Stimulated activated CD4-positive, alpha-beta T cell treated with anti-CD3 and anti-CD28 coated beads, Interleukin-1b, Interleukin-23, amount 100 ng/mL, for 48 hours (primary cell): ENCODE measurements at places on chromosomes 11 and 22.

DNA sequence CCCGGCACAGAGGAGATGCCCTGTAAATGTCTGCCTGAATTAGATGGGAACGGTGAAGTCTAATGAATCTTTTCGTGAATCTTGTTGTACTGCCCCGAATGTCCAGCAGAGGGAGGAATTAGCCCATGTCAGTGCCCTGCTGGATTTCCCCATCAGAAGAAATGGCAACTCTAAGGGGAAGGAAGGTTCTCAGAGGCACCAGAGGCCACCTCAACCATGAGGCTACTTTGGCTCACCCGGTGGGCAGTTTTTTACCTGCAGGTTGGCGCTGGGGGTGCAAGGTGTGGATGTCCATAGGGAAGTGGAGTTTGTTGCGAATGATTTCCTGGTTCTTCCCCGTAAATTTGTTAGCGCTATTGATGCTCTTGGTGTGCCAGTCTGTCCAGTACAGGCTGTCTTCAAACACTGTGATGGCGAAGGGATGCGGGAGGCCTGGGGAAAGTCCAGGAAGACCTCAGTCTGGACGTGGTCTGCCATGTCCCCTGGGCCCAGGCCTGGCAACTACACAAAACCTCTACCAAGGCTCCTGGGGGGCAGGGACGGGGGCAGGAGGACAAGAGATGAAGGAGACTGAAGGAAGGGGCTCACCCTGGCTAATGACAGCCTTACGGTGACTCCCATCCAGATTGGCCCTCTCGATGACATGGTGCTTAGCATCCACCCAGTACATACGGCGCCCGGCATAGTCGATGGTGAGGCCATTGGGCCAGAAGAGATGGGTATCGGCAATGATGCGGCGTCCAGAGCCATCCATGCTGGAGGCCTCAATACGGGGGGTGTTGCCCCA is 28.5 kb downstream of the LRP4 start:
- DNase-seq, result peak; percentile 66

GRCh38 chr22:21941921-21942320 is 10.7 kb downstream of the PPM1F start:
- DNase-seq, result no peak

DNA sequence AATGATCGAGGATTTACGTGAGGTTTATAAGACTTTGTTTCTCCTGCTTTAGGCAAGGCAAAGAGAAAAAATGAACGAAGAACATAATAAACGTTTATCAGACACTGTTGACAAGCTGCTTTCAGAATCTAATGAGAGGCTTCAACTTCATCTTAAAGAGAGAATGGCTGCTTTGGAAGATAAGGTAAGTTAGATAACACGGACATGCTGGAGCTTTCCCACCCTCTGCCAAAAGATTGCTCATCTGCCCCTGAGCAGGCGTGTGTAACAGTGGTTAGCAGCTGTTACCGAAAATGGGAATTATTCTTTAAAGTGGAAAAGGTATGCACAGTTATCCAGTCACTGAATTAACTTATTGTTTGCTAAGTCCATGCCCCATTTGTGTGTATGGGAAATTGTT is 62.8 kb upstream of the CTTN start:
- no peak for DNase-seq

DNA sequence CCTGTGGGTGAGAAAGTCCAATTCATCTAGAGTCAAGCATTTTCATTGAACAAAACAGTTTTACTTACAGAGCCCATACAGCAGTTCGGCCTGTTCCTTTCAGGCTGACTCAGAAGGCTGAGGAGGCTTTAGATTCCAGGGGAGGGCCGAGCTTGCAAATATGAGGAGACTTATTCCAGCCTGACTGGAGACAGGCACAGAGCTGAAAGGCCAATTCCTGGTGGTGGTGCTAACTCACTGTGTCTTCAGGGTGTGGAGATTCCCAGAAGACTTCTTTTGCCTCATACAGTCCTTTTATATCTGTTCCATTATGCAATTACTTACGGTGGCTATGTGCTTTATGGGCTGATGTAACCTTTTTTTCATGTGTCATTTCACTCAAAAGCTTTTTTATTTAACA is at the start of gene OR51E2:
TSS of gene OR51E2 (minus strand) at position 269 of the 400 bp plus-strand sequence. CDS start 15,142 bp downstream, outside the sequence.
- DNase-seq, result no peak

DNA sequence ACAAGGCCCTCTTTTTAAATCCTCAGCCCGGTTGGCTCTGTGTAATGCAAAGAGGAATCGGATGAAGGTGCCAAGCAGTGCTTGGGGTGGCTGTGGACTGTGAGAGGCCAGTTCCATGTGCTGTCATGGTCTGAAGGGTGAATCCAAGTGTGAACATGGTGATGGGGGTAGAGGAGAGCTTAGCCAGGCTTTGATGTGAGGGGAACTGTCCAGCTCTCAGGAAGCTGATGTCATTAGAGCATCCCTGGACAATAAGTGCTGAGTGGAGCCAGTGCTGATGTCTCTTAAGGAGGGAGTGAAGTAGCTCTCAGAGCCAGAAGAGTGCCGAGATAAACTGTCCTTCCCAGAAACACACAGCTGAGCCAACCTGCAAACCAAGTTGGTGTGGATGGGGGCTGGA is 53.6 kb downstream of the NAV2 start:
- no peak for DNase-seq

DNA sequence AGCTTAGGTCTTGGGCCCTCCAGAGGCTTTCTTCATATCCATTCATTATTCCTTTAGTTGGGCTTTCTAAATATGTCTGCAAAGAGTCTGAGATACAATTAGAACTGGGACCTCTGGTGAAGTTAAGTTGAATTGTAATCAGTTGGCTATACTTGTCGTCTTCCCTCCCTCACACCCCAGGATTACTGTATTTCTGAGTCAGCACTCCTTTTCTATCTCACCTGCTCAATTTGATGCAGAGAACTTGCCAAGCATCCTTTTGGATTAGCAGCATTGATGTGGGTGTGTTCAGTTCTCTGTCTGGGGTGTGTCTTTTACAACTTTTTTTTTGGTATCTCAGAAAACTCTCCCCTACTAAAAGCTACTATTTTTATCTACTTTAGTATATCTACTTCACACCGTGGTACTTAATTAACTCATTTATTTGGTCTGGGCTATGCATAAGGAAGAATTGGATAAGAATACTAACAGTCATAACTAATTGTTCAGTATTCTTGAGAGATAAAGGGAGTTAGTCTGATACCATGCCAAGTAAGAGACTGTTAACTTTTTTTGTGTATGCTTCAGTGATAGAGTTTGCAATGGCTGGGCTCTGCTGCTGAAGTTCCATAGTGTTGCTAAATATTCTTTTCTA is 15.1 kb downstream of the CTNND1 start:
- DNase-seq, result no peak

- peak; percentile 41 for DNase-seq
Observed at GRCh38 chr11:134248910-134249480, 4.2 kb downstream of the THYN1 start.

- no peak for DNase-seq
Observed at GRCh38 chr22:44368611-44369292, 56.0 kb upstream of the SHISAL1 start.

- peak; percentile 63 for DNase-seq
Observed at GRCh38 chr11:59615120-59615636, 396 bp downstream of the OSBP start.

- no peak for DNase-seq
Observed at GRCh38 chr11:65606876-65607613, 7.0 kb downstream of the MAP3K11 start.

- peak; percentile 87 for DNase-seq
Observed at GRCh38 chr22:39090426-39091064, 6.5 kb upstream of the APOBEC3H start.

DNA sequence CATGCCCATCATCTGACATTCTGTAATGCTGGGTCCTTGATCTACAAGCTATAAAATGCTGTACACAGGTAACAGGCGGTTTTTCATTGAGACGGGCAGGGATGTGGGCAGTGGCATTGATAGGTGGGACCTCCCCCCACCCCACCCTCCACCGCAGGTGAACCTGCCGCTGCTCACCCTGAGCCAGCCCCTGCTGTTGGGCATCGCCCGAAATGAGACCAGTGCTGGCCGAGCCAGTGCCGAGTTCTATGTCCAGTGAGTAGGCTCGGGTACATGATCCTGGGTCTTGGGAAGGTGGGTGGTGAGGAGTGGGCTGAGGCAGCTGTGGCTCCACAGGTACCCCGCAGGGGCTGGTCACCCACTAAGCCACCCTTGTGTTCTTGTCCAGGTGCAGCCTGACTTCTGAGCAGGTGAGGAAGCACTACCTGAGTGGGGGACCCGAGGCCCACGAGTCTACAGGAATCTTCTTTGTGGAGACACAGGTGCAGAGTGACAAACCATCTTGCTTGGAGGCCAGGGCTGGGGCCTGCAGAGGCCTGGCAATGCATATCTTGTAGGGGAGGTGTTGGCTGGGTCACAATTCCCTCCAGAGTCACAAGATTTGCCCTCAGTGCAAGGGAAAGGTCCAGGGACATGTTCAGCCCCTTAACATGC is 1.1 kb upstream of the DNAJC4 start:
- DNase-seq, result no peak

GRCh38 chr22:33076343-33076742 is 18.2 kb upstream of the SYN3 start:
- DNase-seq, result no peak

DNA sequence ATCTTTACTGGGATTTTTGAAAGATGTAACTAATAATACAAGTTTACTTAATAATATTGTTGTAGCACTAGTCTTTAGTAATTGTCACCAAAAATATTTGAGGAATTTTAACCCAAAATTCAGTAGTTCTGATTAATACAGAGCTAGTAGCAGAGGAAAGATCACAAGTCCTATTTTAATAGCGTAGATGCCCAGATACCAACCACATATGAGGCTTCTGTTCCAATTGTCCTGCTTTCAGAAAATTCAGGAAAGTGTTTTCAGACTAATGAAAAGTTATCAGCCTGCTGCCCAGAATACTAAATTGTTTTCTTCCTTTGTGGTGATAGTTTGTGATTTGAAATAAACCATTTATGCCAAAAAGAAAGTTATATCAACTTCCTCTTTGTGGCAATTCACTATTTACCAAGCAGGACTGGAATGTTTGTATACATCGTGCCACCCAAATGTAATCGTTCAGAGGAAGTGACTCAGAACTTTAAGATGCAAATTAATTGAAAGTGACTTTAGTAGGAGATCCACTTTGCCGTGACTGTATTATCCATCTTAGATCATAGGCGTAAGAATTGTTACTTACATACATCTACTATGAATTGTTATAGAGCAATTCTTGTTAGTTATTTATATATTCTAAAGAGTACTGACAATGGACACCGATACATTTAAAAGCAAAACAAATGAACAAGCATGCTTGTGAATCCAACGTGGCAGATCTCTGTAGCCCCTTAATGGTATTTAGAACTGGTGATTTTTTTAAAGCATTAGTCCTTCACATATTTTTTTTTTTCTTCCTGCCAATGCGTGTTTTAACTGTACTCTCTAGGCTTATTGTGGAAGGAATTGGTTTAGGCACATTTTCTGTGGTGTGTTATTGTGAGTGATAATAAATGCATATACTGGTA is 231.0 kb downstream of the DDX10 start:
- DNase-seq, result no peak

- no peak for DNase-seq
Observed at GRCh38 chr11:8100158-8100557, 19.1 kb downstream of the TUB start.

DNA sequence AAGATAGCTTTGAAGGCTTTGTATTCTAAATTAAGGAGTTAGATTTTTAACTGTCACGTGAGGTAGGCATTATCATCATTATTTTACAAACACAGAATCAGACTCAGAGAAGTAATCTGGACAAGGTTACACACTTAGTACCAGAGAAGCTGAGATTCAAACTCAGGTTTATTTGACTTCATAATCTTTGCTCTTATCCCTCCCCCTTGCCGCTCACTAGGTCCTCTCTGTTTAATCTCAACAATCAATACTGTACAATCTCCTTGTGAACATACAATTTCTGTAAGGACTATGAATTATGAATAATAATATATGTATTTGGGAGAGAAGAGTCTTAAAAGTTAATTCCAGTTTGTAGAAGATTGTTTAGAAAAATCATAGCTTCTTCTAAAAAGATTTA is 5.2 kb upstream of the DNAJB7 start:
- no peak for DNase-seq

- no peak for DNase-seq
Observed at GRCh38 chr11:21179770-21180169, 510.4 kb downstream of the NELL1 start.

GRCh38 chr11:66858186-66858938 is 1.5 kb downstream of the LRFN4 start:
- DNase-seq, result no peak

DNA sequence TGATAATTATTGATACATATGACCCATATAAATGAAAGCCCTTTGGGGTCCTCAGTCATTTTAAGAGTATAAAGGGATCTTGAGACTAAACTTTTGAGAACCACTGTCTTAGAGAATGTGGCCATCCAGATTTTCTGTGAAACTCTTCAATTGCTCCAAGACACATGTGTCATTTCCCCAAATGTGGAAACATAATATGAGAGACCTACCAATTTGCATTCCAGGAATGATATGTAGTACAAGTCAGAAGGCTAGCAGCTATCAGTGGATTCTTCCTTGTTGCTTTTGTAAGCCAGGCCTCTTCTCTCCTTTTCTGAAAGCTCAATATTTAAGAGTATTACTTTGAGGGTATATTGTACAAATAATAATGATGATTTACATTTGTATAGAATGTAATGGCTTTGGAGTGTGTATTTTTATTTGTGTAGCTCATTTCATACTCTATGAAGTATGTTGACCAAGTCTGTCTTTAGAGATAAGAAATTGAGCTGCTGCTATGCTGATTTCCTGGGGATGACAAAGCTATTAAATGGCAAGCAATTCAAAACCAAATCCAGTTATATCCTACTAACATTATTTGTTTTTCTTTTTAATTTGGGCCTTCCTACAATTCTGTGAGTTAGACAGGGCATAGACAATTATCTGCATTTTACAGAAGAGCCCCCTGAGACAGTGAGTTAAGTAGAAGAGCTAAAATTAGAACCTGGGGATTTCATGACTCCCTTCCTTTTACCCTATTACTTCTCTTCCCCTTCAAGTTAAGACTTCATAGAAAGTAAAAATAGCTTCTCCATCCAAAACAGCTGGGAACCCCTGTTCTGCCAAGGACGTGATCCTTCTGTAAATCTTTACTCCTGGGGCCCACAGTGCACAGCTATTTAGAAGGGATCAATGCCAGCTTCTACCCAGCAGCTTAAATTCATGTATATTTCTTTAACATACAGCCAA is 131.9 kb downstream of the WNT11 start:
- DNase-seq, result no peak

GRCh38 chr11:83235825-83236224 is 42.3 kb downstream of the ANKRD42 start:
- no peak for DNase-seq
